Activated naive CD8-positive, alpha-beta T cell treated with anti-CD3 and anti-CD28 coated beads, Interleukin-2, amount 50 U/mL, for 24 hours (primary cell): ENCODE measurements at places on chromosomes 12 and 14.

- no peak overlapping the region for H3K27ac ChIP-seq
- no peaks in the 10 kb centered on the region for H3K4me1 ChIP-seq
- H3K4me3 ChIP-seq, result no peak overlapping the region
- DNase-seq, result no peak
Measured at GRCh38 chr12:88248606-88249005, 106.5 kb downstream of the TMTC3 start.

DNA sequence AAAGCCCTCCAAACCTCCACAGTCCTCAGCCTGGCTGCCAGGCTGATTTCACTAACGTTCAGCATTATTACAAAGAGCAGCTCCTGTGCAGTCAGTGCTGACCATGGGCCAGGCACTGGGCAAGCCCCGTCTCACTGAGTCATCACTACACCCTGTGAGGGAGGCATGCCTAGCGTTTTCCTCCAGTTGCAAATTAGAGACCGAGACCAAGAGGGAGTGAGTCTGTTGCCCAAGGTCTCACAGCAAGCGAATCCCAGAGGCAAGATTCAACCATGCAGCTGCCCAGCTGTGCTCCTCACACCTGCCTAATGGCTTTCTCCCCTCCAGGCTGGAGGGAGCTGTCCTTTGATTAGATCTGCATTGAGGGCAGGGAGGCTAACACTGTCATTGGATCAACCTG lies 229.3 kb upstream of the LHX5 start:
- no peaks in the 10 kb centered on the region for H3K36me3 ChIP-seq
- no peaks in the 10 kb centered on the region for H3K4me1 ChIP-seq
- no peak overlapping the region for H3K4me3 ChIP-seq
- no peak for DNase-seq
- peaks cover 27% of the 10 kb centered on the region for H3K27me3 ChIP-seq

DNA sequence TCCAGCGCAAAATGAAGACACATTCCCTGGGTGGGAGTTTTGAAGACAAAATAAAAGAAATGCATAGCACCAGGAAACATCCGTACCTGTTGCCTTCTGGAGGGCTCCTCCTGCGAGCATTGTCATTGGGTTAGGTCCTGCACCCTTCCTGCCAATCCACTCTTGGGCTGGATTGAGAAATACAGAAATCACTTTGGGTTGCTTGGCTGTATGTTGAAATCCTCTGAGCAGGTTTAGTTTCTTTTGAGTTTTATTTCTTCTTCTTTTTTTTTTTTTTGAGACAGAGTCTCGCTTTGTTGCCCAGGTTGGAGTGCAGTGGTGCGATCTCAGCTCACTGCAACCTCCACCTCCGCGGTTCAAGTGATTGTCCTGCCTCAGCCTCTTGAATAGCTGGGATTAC lies 67.6 kb downstream of the ARF6 start:
- no peak for DNase-seq
- H3K27me3 ChIP-seq, result no peaks in the 10 kb centered on the region
- H3K36me3 ChIP-seq, result no peaks in the 10 kb centered on the region
- no peak overlapping the region for H3K27ac ChIP-seq

- peak; percentile 46 for DNase-seq
- no peak overlapping the region for H3K27ac ChIP-seq
Measured at GRCh38 chr14:22973217-22974032, 8.9 kb downstream of the AJUBA start.

GRCh38 chr14:50999726-51000125 lies 55.4 kb upstream of the PYGL start:
- no peaks in the 10 kb centered on the region for H3K27me3 ChIP-seq
- DNase-seq, result no peak
- H3K4me3 ChIP-seq, result no peak overlapping the region
- no peaks in the 10 kb centered on the region for H3K4me1 ChIP-seq
- no peak overlapping the region for H3K27ac ChIP-seq

GRCh38 chr14:89435492-89435891 lies 18.5 kb upstream of the FOXN3 start:
- no peak for DNase-seq
- no peak overlapping the region for H3K4me3 ChIP-seq
- no peak overlapping the region for H3K27ac ChIP-seq
- peaks cover 49% of the 10 kb centered on the region for H3K4me1 ChIP-seq
- H3K27me3 ChIP-seq, result no peaks in the 10 kb centered on the region

GRCh38 chr12:111761099-111761498 lies 5.6 kb upstream of the ALDH2 start:
- H3K27ac ChIP-seq, result no peak overlapping the region
- no peak overlapping the region for H3K4me3 ChIP-seq
- no peak for DNase-seq
- H3K36me3 ChIP-seq, result no peaks in the 10 kb centered on the region
- peaks cover 23% of the 10 kb centered on the region for H3K4me1 ChIP-seq

DNA sequence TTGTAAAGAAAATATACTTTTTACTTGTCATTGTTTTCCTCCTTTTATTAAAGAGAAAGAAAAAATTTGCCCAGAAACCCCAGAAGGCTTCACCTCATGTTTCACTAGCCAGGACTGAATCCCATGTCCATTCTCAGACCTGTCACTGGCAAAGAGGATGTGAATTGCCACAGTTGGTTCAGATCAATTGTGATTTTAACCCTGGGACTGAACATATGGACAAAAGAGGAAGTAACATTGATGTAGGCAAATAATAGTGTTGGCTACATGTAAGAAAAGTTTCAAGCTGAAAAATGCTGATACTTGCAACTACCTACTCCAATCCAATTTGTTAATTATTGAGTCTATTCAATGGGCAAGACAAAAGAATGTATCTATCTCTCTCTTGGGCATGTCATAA lies 8.6 kb upstream of the CCDC196 start:
- H3K27me3 ChIP-seq, result no peaks in the 10 kb centered on the region
- H3K27ac ChIP-seq, result no peak overlapping the region
- H3K4me1 ChIP-seq, result no peaks in the 10 kb centered on the region
- H3K4me3 ChIP-seq, result no peak overlapping the region

- H3K4me1 ChIP-seq, result peaks cover 37% of the 10 kb centered on the region
- H3K27ac ChIP-seq, result no peak overlapping the region
- H3K36me3 ChIP-seq, result no peaks in the 10 kb centered on the region
- no peak overlapping the region for H3K4me3 ChIP-seq
- peaks cover 14% of the 10 kb centered on the region for H3K27me3 ChIP-seq
Measured at GRCh38 chr12:13195250-13195649, 1.3 kb upstream of the EMP1 start.

DNA sequence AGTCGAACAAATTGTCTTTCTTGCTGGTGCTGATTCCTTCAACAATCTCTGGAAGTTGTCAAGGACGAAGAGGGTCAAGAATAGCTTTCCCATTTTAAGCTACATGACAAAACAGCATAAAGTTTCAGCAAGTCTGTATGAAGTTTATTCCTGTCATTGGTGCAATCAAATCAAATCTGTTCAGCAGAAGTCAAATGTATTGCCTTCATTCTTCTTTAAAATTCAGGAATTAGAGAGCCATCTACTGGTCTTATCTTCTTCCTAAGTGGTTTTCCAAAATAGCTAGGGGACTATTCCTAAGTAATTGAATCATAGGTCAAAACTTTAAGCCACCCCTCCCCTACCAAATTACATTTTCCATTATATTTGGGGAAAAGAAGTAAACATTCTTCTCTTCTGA lies 990.2 kb downstream of the GALC start:
- H3K27me3 ChIP-seq, result no peaks in the 10 kb centered on the region
- DNase-seq, result no peak
- no peak overlapping the region for H3K27ac ChIP-seq
- H3K4me1 ChIP-seq, result no peaks in the 10 kb centered on the region

DNA sequence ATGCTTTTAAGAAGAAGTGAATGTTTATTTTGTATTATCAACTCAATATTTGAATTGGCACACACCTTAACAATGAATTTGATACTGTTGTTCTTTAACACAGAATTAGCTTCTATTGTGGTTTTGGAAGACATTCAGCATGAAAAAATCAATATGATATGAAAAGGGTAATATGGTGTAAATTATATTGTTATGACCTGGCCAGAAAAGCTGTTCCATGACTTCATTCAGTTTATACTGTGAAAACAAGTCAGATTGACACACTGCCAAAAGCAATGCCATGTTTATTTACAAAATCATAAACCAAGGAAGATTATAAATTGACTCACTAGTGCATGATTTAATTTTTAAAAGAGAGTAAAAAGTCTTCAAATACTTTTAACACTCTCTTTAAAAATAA lies 851.4 kb upstream of the SEL1L start:
- no peak overlapping the region for H3K4me3 ChIP-seq
- no peaks in the 10 kb centered on the region for H3K27me3 ChIP-seq
- H3K36me3 ChIP-seq, result no peaks in the 10 kb centered on the region
- DNase-seq, result no peak
- H3K4me1 ChIP-seq, result no peaks in the 10 kb centered on the region

- H3K27ac ChIP-seq, result no peak overlapping the region
- no peak for DNase-seq
- no peaks in the 10 kb centered on the region for H3K36me3 ChIP-seq
- H3K4me3 ChIP-seq, result no peak overlapping the region
Measured at GRCh38 chr14:79136071-79137044, 966.2 kb downstream of the NRXN3 start.
